Hippocampal formation (tissue), 2 donors: ENCODE measurements at places on chromosomes 3 and 15.
A peak's percentile ranks its signal among the peaks of the same experiment; 100 is the strongest.

- DNase-seq = no peak
Observed at GRCh38 chr3:102378216-102378615, 56.6 kb upstream of the ZPLD1 start.

DNA sequence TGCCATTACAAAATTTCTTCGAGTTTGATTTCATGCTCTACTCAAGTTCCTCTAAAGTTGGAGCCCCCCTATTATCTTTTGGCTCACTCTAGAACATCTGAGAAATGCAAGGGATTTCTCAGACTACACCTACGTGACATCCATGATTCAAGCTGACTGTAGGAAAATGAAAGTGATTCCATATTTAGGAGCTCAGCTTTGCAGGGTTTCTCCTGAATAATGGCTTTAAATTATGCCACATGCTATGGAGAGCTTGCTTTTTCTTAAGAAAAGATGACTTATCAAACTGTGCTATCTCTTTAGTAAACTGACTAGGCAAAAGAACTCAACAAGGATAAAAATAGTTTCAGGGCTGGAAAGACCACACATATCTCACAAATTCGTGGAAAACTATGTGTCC lies 292.1 kb downstream of the LSAMP start:
- DNase-seq = no peak

- no peak for DNase-seq
Observed at GRCh38 chr3:2061360-2061759, 37.3 kb upstream of the CNTN4 start.

GRCh38 chr3:95718168-95718567 lies 1096.2 kb upstream of the EPHA6 start:
- DNase-seq = no peak

GRCh38 chr15:51200792-51201191 lies 106.1 kb upstream of the TNFAIP8L3 start:
- no peak for DNase-seq

- DNase-seq = no peak
Observed at GRCh38 chr3:178054471-178054870, 481.8 kb upstream of the KCNMB2 start.

DNA sequence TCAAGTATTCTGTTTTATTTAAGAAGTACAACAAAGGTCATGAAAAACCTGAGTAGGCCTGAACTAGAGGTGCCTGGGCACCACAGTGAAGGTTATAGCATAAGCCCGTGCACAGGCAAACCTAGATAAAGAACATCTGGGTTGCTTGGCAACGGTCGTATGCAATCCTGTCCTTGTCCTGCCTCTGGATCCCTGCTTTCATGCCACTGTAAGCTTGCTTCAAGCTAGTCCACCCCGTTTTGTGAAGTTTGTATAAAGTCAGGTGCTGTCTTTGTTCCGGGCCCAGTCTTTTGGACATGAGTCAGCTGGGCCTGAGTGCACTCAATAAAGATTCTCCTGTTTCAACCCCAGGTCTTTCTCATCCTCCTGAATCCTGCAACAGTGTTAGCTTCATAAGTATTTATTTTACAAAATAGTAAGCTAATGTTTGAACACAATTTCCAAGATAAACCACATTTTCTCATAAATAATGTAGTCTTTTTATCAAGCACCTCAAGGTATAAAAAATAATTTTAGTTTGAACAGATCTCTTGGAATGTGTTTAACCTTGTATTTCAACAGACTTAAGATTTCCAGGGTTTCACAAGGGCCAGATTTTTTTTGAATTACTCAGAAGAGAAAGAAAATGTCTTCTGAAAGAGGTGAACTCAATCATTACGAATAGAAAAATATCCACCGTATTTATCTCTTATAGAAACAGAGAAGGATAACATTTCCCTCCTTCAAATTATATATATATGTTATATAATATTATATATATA lies 14.3 kb upstream of the SLC9C1 start:
- DNase-seq = no peak

DNA sequence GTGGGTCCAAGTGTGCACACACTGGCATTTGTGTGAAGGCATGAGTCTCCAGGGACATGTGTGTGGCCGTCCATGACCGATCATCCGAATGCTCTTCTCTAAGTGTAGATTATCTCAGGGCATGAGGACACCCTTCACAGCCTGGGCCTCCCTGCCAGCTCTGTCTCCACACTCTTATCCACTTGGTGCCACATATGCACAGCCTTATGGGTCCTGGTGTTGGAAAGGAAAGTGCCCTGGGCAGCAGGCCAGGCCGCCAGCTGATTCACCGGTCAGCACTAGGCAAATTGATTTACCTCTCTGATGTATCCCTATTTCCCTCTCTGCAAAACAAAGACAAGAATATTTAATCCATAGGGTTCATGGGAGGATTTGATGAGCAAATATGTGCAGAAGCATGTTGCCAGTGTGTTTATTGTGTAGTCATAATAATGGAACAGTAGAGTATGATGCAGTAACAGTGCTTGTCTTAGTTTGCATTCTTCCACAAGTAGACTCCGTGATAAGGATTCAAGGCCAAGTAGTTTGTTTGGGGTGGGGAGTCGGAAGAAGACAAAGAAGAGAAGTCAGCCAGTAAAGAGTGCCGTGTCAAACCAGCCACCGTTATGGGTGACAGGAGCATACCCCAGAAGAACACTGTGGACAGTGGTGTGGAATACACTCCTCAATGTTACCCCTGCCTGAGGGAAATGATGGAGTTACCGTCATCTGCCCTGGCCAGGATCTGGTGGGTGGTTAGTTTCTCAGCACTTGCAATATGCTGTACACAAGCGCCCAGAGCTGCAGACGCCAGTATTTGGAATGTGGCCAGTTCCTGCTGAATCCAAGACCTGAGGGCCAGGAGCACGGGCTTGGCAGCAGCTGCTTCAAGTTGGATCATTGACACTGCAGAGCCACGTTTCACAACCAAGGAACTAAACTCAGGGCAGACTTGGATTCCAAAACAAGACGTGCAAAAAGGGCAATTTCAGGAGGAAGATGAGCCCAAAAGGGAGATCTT lies 85.1 kb downstream of the MTHFS start:
- no peak for DNase-seq

DNA sequence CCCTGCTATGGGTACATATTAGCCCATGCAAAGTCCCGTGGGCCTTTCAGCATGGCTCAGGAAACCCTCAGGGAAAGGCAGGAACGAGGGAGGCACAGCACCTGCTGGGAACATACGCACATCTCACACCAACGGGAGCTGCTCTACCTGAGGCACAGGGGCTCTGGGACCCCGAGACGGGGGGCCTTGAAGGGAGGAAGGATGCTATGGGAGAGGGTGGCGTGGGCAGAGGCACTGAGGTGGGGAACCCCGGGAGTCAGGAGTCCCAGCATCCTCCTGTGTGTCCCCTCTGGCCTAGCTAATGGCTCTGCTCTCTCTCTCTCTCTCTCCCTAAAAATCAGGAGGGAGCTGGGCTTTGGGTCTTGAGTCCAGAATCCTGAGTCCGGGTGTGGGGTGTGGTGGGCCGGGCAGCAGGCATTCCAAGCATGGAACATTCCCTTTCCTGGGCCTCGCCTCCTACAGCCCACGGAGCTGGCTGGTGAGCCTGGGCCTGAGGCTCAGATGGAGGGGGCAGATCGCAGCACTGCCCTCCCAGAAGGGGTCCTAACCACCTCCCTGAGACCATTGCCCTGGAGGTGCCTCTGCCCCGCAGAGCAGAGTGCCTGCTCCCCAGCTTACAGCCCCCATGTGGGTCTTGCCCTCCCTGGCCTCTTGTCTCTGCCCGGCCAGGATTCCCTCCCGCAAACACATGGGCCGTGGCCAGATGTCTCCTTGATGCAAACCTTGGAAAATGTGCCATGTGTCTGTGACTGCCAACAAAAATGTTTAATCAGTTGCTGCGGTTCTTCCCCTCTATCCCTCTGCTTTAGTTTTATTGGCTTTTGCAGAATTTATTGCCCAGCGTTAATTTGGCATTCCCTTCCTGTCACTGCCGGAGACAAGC lies 101.6 kb downstream of the TMEM266 start:
- DNase-seq = no peak

DNA sequence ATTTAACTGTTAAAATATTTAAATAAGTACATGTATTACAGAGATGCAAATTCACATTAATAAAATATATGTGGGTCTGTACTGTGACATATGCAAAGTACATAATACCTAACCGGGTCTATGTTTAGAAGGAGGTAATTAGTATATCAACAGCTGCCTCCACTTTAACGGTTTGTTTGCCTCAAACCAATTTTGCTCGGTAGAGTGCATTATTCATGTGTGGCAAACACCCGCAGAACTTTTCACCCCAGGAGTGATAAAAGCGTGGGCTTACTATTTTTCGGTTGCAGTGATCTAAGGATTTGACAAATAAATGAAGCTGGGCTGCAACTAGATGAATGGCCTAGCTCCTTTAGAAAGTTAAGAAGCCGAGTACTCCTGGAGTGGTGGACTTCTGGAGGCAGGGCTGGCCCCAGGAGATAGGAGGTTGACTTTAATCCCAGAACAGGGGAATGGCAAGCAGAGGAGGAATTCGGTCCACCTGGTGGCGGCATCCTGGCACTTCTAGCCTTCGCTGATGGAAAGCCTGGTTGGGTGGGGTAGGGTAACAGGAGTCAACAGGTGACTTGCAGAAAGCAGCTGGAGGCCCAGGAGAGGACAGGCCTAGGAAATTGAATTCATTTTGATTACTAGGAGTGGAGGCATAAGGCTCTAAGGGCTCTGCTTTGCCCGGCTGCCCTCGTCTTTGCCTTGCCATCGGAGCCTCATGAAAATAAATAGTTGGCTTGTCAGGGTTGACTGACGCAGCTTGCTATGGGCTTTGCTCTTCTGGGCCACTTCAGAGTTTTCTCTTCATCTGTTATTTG lies 2.4 kb downstream of the SLCO3A1 start:
- no peak for DNase-seq

DNA sequence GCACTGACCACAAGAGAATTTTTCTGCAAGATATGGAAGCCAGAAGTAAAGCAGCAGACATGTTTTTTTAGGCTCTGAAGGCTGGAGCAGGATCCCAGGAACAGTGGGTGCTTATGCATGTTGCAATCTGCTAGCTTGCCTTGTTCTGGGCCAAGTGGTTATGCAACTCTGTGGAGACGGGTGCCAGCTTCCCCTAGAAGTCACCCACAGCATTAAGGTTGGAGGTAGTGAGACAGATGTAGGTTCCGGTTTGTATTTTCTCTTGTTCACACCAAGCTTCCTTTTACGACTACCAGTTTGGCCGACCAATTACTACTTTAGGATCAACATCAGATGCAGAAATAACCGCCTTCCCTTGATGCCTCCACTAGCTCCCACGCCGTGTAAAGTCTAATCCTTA lies 11.1 kb downstream of the DPH3 start:
- peak; percentile 58 for DNase-seq

- no peak for DNase-seq
Observed at GRCh38 chr3:107545680-107546120, 22.9 kb downstream of the BBX start.

GRCh38 chr3:31934018-31934417 lies 47.0 kb downstream of the OSBPL10 start:
- DNase-seq = no peak
